ENCODE measurements at places on chromosomes 12 and 14.

- no peak for DNase-seq
Measured at GRCh38 chr12:124740691-124741137, 123.0 kb downstream of the SCARB1 start.

DNA sequence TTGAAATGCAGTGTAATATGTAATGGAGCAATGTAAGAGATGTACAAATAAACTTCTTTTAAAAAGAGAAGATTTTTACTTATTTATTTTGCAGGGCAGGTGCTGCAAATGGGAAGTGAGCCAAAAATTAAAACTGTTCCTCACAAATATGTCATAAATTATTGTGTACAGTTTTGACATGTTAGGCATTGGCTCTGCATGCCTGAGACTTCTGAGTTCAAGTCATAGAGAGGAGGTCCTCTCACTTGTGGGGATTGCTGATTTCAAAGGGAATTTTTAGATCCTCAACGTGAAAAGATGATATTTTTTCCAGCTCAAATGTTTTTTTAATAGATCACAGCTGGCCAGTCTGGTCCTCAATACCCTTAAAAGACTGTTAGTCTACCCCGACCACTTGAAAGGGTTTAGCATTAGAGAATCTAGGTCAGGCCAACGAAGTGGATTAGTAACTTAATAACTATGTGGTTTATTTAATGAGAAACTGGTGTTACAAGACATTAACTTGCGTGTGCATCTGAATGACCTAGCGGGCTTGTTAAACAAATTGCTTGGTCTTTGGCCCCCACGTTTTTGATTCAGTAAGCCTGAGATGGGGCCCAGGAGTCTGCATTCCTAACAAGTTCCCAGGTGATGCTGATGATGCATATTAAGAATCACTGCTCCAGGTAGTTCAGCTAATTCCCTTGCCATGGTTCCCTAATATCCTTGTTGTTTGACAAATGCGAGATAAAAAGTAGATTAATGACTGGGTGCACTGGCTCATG, 30.9 kb upstream of the WDR89 start:
- peak; percentile 45 for DNase-seq

DNA sequence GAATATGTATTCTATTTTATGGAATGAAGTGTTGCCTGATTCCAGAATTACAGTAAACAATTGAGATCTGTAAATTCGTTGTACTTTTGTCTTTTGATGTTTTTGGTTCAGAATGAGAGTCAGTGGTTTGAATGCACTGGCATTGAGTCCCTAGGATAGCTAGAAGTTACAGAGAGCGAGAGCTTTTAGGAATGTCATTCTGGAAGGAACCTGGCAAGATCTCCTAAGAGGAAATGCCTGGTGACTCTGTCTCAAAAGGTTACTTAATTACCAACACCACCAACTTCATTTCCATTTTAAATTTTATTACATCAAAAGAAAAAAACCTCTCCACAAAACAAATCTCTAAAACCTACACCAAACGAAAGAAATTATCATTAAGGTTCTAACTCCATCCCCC, 6.0 kb upstream of the CEBPE start:
- DNase-seq: no peak

- no peak for DNase-seq
Measured at GRCh38 chr14:28344381-28344780, 422.2 kb upstream of the FOXG1 start.

- no peak for DNase-seq
Measured at GRCh38 chr12:24738441-24738840, 210.5 kb downstream of the BCAT1 start.

DNA sequence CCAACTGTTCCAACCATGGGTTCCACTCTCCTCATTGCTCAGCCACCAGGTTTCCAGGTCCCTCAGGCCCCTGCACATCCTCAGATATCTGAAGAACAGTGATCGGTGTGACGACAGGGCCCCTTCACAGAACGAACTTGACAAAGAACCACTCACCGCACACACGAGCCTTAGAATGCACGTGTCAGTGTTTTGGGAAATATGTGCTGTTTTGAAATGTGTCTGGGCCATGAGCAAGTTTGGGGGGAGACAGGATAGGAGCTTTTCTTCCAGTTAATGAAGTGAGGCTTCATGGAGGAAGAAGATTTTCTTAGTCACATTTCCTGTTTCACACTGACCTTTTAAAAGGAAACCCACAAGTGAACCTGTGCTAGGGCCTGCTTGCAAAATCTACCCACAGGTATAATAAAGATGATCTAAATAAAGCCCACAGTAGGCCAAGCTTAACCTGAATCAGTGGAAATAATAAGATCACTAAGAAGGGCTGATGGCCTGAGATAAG, 58.6 kb downstream of the ZFP36L1 start:
- DNase-seq: no peak

DNA sequence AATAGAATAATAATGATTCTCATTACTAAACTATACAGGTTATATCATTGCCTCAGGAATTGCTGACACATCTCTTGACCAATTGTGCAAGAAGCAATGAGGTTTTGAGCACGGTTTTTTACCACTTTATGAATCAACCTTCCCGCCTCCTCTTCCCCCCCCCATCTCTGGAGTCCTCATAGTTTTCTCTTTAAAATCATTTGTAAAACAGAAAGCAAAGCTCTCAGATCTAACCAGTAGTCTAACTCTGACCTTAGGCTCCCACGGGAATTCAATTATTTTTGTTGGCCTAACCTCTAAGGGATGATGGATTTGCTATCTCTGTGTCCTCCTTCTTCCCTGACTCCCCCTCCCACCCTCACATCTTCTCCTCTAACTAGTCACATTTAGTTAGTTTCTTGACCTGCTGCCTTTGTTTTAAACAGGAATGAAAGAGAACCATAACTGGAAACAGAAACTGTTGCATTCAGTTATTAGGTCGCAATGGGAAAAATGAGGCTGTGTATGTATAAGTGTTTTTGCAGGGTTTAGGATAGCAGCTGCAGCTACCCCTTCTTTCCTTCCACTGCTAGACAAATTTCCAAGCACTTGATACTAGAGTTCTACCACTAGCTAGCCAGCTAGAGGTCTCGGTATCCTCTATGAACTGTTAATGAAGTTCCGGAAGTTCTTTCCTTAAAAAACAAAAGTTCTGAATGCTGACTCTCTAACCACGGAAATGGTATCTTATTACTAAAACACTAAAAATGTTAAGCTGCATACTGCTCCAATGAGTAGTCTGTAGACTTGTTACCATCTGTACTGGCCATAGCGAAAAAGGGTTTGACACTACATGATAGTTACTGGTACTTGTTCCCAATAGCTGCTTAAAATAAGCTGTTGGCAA, 65.4 kb downstream of the TAOK3 start:
- peak; percentile 58 for DNase-seq

DNA sequence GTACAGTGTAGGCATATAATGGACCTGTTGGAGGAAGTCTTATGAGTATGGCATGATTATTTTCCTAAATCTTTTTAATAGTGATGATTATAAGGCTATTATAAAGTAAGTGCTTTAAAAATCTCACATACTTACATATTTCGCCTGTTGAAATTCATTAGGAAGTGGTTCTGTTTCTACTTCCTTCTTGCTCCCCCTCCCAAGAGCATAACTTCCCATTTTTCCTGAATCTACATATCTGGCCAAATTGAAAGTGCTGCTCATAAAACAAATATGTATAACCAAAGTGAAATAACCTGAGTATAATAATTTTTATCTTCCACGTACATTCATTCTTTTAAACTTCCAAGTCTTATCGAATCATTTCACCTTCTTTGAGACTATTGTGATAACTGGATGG, 455.6 kb upstream of the SEL1L start:
- DNase-seq: no peak

DNA sequence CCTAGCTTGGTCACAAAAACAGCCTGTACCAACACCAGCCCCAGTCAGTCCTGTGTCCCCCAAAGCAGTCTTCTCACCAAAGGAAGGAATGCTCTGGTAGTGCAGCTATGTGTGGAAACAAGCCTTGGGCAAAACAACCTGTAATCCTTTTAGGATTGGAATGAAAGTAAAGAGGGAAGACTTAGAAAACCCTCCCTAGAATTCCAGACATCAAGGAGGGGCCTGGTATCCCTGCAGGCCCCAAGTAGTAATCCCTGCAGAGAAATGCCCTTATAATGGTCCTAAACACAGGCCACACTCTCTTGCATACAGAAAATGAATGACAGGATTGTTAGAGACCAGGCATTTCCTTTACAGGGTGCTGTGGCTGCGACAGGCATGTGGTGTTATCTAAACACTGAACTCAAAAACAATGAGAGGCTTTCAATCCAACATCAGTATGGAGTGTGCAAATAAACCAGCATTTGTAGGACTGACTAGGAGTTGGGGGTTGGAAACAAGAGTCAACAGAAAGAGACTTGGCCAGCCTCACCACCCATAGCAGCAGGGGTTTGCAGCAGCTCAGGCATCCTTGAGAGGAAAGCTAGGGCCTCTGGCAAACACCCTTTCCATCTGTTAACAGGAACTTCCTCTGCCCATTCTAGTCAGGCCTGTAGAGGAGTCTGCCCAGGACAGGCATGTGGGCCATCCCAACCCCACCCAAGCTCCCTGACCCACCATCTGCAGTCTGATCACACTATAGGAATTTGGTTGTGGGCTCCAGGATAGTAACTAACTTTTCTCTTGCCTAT, 59.1 kb downstream of the DCAF5 start:
- no peak for DNase-seq

DNA sequence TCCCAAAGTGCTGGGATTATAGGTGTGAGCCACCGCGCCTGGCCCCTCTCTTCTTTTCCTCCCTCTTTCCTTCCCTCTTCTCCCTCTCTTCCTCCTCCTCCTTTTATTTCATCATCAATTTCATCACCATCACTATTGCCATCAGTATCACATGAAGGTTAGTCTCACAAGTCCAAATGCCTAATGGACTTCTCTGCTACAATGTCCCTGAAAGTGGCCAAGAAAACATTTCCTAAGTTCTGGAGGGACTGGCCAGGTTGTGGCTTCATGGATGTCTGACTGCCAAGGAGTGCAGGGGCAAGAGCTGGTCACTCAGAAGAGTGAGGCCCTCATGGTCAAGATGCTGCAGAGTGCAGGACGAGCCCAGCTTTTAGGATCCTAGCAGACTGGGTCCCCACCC, 97.6 kb downstream of the SYNE3 start:
- no peak for DNase-seq

DNA sequence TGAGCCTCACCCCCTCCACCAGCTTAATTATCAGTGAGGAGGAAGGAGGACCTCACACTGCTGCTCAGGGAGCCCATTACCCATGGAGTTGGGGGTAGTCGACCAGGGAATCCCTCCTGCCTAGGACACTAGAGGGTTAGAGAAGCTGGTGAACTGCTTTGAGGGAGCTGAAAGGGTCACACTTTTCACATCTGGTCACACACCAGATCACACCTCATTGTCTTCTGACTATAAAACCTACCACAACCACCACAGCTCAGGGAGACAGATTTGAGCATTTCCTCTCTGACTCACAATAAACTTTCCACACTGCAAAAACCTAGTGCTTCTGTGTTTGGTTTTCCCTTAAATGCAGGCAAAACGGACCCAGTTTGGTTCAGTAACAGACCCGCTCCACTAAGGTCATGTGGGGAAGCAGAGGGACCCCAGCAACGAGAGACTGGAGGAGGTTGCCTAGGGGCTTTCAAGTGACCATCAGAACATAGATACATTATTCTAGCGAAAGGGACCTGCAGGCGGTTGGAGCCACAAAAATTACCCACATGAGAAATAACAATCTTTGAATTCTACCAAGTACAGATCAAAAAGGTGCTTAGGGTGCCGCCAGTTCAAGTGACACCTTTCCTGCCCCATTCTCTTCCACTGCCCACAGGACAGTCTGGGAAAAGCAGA, 151.4 kb upstream of the AVPR1A start:
- no peak for DNase-seq

- DNase-seq: no peak
Measured at GRCh38 chr14:100011628-100012325, 53.4 kb upstream of the EVL start.

DNA sequence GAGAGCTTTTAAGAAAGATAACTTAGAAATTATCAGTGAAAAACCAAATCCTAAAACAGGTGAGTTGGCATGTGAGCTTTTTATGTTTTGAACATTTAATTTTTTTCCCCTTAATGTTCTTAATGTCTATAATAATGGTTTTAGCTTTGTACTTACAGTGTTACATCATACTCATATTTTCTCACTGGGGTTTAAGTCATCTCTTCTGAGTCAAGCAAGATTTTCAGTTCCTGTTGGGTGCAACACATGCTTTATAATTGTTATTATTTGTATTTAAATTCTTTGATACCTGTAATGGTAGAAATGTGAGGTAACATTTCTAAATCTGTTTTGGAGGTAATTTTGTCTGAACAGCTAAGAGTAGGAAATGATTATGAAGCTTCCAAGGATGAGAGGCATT, 113.0 kb downstream of the PLEKHA5 start:
- no peak for DNase-seq

DNA sequence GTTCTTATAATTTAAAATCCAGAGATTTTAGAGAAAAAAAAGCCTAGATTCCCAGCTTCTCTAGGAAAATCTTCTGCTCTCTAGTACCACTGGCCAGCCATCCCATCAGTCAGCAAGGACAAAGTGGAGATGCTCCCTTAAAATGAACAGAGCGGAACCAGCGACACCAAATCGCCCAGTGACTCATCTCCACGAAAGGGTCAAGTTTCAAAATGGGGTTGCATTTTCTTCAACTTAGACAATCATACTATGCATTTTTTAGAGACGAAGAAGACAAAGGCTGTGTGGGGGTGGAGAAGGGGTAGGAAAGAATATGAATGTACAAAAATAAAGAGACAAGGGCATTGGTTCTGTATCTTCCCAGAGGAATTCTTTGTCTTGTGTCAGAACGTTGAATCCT, 212.0 kb downstream of the SLC15A4 start:
- no peak for DNase-seq

- DNase-seq: no peak
Measured at GRCh38 chr14:105855893-105856675, 329.7 kb downstream of the TMEM121 start.

GRCh38 chr14:38039496-38039895, 168.2 kb upstream of the SSTR1 start:
- DNase-seq: no peak

- no peak for DNase-seq
Measured at GRCh38 chr12:76020281-76020680, 11.3 kb downstream of the PHLDA1 start.

GRCh38 chr12:89901906-89902642, 193.4 kb upstream of the ATP2B1 start:
- DNase-seq: no peak

DNA sequence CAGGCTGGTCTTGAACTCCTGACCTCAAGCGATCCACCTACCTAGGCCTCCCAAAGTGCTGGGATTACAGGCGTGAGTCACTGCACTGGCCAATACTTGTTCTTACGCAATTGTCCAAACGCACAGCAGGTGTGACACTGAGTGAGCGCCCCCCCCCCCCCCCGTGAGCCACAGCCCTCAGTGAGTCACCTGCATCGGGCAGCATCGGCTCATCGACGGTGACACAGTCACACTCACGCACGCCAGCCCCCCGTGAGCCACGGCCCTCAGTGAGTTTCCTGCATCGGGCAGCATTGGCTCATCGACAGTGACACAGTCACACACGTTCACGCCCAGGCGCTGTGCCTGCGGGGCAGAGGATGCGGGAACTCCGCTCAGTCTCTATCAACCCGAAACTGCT, 42.5 kb downstream of the GALNT9 start:
- no peak for DNase-seq

All from retinal pigment epithelial cell (primary cell).